AML-193 (cell line): ENCODE measurements at places on chromosomes 1 and 21.

DNA sequence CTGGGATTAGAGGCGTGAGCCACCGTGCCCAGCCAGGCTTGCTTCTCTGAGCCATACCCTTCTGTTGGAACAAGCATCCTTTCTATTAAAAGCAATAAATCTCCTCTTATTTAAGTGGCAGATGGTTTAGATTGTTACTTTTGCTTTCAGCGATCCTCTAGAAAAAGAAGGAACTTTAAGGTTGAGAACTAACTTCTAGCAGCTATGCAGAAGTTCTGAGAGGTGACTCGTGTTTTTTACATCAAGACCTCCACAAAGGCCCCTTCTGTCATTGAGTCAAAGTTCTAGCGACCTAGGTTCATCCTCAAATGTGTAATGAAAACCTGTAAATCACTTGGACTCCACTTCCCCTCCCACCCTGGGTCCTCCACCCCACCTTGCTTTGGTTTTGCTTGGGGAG lies 30.8 kb downstream of the PLEKHO1 start:
- no peak for DNase-seq

- no peak for DNase-seq
Measured at GRCh38 chr1:162248854-162249535, 127.7 kb downstream of the SPATA46 start.

- peak; percentile 65 for DNase-seq
Measured at GRCh38 chr1:248710305-248710900, 7.8 kb upstream of the OR14I1 start.

DNA sequence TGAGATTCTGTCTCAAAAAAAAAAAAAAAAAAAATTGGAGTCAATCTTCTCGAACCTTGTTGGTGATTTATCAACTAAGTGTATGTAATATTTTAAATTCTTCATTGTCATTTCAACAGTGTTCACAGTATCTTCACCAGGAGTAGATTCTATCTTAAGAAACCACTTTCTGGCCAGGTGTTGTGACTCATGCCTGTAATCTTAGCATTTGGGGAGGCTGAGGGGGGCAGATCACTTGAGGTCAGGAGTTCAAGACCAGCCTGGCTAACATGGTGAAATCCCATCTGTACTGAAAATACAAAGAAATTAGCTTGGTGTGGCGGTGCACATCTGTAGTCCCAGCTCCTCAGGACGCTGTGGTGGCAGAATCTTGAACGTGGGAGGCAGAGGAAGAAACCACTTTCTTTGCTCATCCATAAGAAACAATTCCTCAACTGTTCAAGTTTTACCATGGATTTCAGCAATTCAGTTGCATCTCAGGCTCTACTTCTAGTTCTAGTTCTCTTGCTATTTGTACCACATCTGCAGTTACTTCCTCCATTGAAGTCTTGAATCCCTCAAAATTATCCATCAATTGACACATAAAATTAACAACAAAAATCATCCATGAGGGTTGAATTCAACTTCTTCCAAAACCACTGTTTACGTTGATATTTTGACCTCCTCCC lies 30.4 kb upstream of the EYA3 start:
- DNase-seq = no peak

DNA sequence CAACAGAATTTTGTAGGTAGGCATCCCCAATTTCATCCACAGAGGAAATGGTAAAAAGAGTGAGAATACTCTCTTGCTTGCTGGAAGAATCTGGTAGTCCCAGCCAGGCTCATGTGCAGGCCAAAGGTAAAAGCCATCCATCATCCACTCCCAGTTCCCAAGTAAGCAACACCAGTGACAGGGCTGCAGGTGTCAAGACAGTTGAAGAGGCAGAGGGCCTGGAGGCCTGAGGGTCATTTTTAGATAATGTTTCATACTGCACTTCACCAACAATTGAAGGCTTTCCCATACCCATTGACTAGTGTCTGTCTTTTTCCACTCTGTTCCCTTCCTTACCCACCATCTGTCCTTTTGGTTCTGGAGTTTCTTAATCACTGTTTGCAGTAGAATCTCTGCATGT lies 141.7 kb upstream of the L1TD1 start:
- DNase-seq = no peak

GRCh38 chr1:99282536-99282935 lies 18.2 kb downstream of the PLPPR4 start:
- no peak for DNase-seq

GRCh38 chr21:28871388-28872010 lies 121.2 kb downstream of the LTN1 start:
- DNase-seq = no peak

DNA sequence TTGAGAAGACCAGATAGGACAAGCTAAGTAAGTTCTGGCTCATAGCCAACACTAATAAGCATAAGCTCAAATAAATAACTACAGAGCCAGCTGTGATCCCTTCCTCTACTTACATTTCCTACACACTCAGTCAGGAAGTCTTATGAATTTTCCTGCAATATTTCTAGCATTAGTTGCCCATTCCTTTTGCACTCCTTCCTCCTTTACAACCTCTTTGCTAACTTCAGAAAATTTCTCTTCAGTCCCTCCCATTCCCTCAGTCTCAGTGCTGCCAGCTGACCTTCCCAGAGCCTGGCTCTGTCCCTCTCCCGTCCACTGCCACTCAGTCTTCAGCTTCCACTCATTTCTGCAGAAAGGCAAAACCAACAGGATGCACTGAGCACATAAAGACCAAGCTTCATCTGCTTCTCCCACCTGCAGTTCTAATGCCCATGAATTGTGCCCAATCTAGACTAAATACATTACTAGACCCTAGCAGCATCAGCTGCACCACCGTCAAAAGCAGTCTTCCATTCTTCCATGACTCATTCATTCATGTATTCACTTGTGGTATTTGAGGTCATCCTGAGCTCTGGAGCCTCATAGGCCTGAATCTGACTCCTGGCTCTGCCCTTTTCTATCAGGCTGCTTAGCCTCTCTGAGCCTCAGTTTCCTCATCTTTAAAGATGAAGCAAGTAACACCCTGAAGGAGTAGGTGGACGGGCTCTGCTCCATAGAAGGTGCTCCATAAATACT lies 54.6 kb upstream of the SIPA1L2 start:
- no peak for DNase-seq

- DNase-seq = peak; percentile 21
Measured at GRCh38 chr1:192580351-192580962, 4.9 kb downstream of the RGS1 start.

DNA sequence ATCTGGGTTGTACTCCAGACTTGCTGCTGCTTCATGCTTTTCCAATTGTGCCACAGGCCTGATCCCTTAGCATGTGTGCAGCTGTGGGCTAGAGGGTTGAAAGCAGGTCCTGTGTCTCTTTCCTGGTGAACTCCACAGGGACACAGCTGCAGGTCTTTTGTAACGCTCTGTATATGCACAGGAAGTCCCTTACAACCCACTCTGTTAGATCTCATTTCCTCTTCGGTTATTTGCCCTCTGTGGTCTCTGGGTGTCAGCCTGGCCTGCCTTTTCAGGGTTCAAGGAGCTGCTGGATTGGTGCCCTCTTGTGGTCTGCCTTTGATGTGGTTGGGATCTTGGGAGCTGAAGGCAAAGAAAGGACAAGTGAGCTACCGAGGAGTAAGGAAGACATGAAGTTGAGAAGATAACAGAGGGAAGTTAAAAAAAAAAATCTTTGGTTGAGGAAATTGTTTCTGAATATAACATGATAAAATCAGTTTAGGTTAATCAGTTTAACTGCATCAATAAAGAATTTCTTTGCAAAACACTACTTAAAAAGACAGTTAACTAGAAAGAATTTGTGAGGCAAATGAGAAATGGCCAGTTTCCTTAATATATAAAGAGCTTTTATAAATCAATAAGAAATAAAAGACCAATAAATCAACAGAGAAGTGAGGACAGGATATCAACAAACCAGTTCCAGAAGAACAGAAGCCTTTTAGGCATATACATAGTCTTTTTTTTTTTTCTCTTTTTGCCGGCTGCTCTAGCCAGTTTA lies 44.1 kb downstream of the UCK2 start:
- peak; percentile 97 for DNase-seq

- DNase-seq = no peak
Measured at GRCh38 chr21:31038376-31038775, at the start of gene KRTAP19-8. Gene KRTAP19-8, minus strand, starts transcription at chr21:31038476. Its CDS starts 33 bp downstream, at chr21:31038443.

GRCh38 chr1:149915429-149916192 lies 2.0 kb downstream of the SV2A start:
- no peak for DNase-seq

DNA sequence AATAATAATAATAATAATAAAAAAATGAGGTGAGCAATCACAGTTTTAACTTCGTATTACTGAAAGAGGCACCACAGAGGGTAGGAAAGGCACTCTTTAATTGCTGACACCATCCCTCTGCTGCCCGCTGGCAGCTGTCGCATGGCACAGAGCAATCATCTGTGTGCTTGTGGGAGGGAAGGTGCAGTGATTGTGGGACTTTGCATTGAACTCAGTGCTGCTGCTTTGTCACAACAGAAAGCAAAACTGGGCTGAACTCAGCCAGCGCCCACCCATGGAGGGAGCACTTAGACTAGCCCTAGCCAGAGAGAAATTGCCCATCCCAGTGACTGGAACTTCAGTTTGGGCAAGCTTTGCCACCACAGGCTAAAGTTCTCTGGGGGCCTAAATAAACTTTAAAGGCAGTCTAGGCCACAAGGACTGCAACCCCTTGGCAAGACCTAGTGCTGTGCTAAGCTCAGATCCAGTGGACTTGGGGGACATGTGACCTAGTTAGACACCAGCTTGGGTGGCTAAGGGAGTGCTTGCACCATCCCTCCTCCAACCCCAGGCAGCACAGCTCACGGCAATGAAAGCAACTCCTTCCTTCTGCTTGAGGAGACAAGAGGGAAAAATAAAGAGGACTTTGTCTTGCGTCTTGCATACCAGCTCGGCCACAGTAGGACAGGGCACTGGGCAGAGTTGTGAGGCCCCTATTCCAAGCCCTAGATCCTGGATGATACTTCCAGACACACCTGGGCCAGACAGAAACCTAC lies 59.3 kb downstream of the WDR4 start:
- DNase-seq = no peak

DNA sequence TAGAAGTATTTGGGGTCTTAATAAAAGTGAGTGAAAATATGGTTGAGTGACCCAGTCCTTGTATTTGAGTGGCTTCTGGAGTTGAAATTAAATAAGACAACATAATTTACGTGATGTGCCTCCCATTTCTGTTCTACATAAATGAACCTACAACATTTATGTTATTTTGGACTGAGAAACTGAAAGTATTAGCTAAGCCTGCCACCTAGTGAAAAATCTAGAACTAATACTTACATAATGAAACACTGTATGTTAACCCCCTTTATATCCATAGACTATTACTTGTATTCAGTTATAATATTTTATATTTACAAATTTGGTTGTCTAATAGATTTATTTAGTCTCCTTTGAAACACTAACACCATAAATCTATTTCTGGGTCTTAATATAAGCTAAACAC lies 298.9 kb downstream of the KCNT2 start:
- peak; percentile 52 for DNase-seq

GRCh38 chr1:155300553-155301329 lies 497 bp downstream of the PKLR start:
- DNase-seq = no peak

DNA sequence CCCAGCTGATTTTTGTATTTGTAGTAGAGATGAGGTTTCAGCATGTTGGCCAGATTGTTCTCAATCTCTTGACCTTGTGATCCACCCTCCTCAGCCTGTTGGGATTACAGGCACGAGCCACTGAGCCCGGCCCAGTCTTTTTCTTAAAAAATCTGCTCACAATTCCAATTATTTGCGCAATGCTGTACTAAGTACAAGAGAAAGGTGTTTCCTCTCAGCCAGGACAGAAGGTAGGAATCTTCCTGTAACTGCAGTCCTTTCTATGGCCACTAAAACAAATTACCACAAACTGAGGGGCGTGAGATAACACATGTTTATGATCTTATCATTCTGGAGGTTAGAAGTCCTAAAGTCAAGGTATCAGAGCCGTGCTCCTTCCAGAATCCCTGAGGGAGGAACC lies 6.9 kb upstream of the CBR3 start:
- no peak for DNase-seq
